ENCODE measurements at places on chromosomes 1 and 21.

GRCh38 chr1:74465193-74465681 lies 47.2 kb downstream of the LRRC53 start:
- no peak for DNase-seq

DNA sequence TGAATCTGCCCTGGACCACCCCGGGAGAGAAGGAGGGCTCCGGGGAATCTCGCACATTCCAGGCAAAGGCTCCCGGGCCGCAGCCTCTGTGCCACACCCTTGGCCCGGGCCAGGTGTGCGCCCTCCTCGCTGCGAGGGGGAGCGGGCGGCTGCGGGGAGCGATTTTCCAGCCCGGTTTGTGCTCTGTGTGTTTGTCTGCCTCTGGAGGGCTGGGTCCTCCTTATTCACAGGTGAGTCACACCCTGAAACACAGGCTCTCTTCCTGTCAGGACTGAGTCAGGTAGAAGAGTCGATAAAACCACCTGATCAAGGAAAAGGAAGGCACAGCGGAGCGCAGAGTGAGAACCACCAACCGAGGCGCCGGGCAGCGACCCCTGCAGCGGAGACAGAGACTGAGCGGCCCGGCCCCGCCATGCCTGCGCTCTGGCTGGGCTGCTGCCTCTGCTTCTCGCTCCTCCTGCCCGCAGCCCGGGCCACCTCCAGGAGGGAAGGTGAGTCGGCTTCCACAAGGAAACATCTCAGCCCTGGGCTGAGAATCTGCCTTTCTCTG lies at the start of gene LAMC2:
Gene LAMC2, plus strand, starts transcription at position 324 of the 550 bp plus-strand sequence. Its CDS starts 89 bp downstream, at position 413.
- no peak for DNase-seq

DNA sequence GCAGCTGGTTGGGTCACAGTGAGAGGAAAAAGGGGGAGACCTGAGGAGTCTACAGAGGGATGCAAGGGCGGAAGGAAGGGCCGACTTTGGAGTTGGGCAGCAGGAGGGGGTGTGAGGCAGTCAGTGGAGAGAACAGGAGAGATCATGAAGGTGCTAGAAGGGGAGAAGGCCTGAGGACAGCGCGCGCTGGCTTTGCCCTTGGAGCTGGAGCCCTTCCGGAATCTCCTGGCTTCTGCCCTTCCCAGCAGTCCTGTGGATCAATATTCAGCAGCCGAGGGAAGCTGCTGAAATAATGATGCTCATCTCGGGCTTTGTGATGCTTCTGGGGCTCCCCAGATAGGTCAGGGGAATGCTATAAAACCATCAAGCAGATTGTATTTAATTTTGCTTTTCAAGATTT lies 26.7 kb downstream of the SLC37A1 start:
- no peak for DNase-seq

- no peak for DNase-seq
Observed at GRCh38 chr1:88910401-88910800, 19.0 kb upstream of the GTF2B start.

GRCh38 chr1:248576260-248576980 lies 1.9 kb upstream of the OR2T34 start:
- DNase-seq = no peak

DNA sequence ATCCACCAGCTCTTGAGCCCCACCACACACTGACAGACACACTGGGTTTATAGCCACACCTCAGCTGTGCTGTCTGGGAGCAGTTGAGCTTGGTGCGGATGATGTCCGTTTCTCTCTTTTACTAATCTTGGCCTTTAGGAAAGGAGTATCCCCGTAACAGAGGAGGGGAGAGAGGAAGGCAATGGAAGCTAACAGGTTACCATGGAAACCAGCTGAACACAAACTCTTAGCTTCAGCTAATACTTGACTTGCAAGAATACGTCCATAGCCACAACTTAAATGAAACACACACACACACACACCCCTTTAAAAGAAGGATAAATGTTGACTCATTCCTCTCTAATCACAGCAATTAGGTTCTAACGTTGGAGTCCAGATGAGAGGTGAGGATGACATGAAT lies 28.0 kb upstream of the LRRN2 start:
- peak; percentile 59 for DNase-seq

DNA sequence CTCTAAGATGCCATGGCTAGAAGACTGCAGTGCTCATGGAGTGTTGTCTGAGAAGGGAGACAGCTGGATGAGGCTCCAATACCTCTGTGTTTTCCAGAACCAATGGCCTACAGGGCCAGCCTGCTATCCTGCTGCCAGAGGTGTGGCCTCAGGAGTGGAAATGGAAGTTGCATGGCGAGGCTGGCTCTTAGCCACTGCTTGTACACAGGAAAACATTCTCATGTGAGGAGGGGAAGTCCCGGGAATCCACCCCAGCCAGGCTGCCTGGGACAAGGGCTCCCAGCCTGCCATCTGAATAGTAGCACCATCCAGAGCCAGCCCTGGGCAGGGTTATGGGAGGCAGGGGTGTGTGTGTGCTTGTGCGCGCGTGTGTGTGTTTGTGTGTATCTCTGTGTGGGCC lies 56.5 kb downstream of the SDC3 start:
- no peak for DNase-seq

DNA sequence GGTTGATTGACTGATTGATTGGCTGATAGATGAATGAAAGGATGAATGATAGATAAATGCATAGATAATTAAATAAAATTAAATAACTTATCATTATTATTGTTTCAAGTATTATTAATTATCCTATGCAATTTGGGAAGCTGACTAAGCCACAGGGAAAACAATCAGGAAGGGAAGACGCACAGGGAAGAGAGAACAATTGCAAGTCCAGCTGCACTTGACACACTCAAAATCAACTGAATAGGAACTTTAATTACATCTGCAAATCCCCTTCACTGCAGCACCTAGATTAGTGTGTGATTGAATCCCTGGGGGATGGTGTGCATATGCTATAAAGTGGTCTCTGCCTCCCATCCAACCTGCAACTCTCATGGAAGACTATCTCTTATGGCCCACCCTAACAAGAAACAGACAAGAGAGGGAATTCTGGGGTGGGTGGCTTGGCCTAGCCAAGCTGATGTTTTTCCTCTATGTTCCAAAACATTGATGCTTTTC lies 161.1 kb upstream of the FGGY start:
- DNase-seq = peak; percentile 32

- no peak for DNase-seq
Observed at GRCh38 chr1:53734650-53735211, 4.2 kb downstream of the GLIS1 start.

GRCh38 chr1:202987922-202988583 lies 19.1 kb upstream of the TMEM183A start:
- no peak for DNase-seq

DNA sequence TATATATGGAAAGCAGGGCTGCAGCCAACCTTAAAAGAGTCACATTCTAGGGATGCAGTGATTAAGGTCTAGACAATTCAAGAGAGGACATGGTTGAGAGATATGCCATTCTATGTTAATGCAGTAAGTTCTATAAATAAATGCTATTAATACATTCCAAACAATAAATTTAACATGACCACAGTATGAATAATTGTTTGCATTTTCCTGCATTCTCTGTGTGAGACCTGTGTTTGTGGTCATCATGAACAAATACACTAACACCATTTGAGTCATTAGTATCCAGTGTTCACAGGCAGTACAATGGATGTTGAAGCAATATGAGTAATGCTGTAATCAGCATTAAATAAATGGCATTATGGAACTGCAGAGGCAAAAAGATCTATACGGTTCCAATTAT lies 5.5 kb upstream of the ZRANB2 start:
- no peak for DNase-seq

GRCh38 chr1:214280386-214281020 lies 456 bp upstream of the SMYD2 start:
- DNase-seq = peak; percentile 75

- peak; percentile 62 for DNase-seq
Observed at GRCh38 chr1:185559684-185560331, 174.4 kb upstream of the HMCN1 start.

- DNase-seq = peak; percentile 86
Observed at GRCh38 chr1:28248273-28249012, 10.9 kb upstream of the SESN2 start.

DNA sequence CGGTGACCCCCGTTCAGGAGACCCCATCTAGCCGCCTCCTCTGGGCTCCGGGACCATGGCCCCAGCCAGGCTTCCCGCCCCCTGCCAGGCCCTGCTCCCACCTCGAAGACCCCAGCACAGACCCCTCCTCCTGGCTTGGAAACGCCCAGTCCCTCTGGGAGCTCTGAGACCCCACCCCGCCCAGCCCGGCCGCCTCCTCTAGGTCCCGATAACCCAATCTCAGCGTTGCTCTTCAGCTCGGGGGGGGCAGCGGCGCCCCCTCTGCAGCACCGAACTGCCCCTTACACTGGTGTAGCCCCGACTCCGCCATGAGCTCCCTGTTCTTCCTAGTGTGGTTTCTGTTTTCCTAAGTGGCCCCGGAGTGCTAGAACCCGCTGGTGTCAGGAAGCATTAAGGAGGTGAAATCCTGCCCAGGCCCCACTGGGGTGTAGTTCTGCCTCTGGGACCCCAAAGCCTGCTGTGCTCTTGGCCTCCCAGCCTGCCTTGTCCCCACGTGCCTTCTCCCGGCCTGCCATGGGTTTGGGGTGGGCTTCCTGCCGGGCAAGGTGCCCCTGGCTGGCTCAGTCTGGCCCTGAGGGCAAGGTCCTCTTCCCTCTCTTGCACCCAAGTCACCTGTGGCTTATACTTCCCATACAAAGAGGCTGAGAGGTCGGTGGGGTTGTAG lies 10.7 kb upstream of the MMEL1 start:
- no peak for DNase-seq

DNA sequence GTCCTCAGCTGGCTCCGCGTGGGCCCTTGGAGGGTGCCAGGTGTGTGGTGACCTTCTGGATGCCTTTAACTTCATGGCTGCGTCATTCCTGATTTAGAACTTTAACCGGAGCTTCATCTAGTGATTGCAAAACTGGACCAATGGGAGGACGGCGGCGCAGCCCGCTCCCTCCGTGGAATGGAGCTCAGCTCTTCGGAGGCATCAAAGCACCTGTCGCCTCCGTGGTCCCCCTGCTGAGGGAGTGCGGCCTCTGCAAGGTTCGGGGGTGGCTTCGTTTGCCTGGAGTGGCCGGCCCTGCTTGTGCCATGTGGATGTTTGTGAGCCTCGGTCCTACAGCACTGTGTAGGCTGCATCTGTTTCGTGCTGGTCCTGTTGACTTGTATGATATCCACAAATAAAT lies 14.2 kb downstream of the CSTB start:
- DNase-seq = no peak

DNA sequence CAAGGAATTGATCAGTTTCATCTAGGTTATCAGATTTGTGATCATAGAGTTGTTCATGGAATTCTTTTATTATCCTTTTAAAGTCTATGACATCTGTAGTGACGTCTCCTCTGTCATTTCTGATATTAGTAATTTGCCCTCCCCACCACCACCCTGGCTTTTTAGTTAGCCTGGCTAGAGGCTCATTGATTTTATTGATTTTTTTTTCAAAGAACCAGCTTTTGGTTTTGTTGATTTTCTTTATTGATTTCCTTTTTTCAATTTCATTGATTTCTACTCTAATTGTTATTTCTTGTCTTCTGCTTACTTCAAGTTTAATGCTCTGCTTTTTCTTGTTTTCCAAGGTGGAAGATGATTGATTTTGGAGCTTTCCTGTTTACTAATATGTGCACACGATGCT lies 23.3 kb upstream of the TBX19 start:
- no peak for DNase-seq

- DNase-seq = no peak
Observed at GRCh38 chr1:10774615-10775310, 21.7 kb downstream of the CASZ1 start.

DNA sequence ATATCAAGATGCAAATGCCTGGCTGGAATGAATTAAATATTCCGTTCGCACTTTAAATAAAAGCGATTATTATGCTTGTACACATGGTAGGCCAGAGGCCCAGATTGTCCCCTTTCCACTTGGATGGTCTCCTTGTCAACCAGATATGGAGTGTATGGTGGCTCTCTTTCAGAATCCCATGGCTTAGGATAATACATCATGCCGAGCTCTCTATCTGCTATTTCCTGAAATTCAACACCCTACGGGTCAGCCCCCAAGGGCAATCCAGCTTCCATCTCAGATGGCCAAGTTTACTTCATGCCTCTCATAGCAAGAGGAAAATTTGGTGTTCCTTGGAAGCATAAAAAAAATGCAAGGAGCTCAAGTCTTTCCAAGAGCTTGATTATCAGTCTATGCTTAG lies 25.4 kb upstream of the FMO1 start:
- DNase-seq = peak; percentile 83

DNA sequence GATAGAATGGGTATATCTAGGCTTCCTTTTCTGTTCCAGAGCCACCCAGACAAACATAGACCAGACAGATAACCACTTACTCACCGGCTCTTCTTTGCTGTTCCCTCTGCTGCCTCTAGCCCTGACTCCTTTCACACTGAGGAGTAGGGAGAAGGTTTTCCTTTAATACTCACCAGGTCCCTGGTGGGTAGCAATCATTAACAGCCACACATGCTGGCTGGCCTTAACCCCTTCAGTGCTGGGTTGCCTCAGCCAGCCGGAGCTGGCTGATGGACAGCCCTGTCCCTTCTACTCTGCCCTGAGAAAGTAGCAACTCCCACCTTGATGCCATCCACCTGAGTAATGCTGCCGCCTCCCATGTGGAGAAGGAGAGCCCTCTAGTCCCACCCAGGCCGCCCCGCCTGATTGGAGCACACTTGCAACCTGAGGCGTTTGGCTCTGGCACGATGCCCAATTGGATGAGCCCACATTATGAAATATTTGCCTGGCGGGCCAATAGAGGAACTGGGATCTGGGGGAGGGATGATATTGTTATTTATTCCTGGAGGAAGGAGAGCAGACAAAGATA lies 71.6 kb downstream of the PLEKHA6 start:
- peak; percentile 80 for DNase-seq

GRCh38 chr1:91765293-91765692 lies 120.7 kb downstream of the TGFBR3 start:
- no peak for DNase-seq

DNA sequence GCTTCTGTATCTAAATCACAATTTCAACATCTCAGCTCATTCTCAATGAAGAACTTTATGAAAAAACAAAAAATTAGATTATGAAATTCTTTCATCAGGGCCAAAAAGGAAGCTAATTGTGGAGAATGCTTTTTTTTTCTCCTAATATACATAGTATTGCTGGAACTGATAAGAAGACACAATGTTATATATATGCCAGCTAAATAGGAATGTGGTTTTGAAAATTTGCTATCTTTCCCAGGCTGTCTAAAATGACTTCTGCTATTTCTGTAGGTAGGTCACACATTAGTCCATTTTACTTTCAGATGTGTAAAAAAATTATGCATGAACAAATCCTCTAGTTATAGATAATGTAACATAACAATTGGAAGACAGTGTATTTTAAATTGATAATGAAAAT lies 732.9 kb downstream of the RWDD3 start:
- DNase-seq = no peak

- DNase-seq = no peak
Observed at GRCh38 chr1:225447650-225448089, 19.8 kb upstream of the LBR start.

DNA sequence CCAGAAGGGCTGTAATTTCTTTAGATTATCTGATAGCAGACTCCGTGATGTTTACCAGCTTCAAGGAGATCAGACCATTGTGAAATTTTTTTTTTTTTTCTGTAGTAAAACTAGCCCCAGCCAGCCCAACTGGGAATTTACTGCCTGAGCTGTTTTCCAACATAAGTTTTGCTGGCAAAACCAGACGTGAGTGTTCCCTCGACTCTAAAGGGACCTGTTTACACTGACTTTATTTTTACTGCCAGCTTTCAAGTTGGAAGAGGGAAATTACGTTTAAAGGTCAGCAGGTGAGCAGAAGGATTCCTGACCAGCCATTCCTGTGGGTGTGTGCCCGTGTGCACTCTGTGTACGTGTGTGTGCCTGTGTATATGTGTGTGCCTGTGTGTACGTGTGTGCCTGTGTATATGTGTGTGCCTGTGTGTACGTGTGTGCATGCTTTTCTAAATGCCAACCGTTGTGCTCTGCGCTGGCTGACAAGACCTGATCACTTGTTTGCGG lies 374 bp downstream of the MAB21L3 start:
- DNase-seq = no peak

Data from NCI-H82 (cell line).